ENCODE measurements at places on chromosomes 13 and 19. TPM values are rescaled to one million over a fixed set of nuclear protein-coding genes. Genes with fewer than 3 reads are reported as not detected.

Gene TUBA3C
- total RNA-seq = not detected

Gene TIMM50
- total RNA-seq = 77.4 TPM

Gene PCDH20
- total RNA-seq = not detected

Gene RBM26
- 21.4 TPM for total RNA-seq

Gene CLDND2
- total RNA-seq = 0.18 TPM

Gene CYP4F22
- not detected for total RNA-seq

Gene KANK2
- total RNA-seq = 43.2 TPM

Gene KLK15
- total RNA-seq = 0.09 TPM

Gene CD22
- total RNA-seq = not detected

Data from endothelial cell of coronary artery (primary cell).